Stimulated activated CD4-positive, alpha-beta T cell treated with anti-CD3 and anti-CD28 coated beads, Interleukin-4, amount 100 ng/mL, for 24 hours (primary cell): ENCODE measurements at places on chromosomes 3 and 15.
A peak's percentile ranks its signal among the peaks of the same experiment; 100 is the strongest.

DNA sequence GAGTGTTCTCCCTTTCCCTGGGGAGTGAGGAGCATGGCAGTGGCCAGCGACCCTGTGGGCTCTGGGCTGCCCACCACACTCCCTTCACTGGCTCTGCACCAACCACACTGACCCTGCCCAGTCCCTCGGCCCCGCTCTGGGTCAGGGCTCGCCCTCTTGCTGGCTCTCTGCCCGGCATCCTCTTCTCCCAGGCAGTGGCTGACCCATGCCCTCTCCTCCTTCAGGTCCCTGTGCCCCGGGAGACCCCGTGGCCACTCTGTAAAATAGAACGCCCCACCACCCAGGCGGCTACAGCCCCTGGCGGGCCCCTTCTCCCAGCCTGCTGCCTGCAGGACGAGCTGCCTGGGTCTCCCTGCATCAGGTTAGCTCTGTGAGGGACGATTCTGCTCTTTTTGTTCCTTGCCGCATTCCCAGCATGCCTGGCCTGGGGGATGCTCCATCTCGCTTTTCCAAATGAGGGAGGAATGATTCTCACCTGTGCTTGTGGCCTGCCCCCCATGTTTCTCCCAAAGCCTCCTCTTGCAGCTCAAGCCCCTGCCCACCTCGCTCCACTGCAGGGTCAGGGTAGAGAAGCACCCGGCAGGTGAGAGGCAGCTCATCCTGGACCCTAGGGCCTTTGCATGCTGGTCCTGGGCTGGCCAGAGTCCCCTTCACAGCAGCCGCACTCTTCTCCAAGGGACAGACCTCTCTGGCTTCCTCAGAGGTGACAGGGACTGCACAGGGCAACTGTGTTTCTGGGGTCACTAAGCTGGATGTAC lies 14.5 kb upstream of the CFAP100 start:
- no peak for DNase-seq

DNA sequence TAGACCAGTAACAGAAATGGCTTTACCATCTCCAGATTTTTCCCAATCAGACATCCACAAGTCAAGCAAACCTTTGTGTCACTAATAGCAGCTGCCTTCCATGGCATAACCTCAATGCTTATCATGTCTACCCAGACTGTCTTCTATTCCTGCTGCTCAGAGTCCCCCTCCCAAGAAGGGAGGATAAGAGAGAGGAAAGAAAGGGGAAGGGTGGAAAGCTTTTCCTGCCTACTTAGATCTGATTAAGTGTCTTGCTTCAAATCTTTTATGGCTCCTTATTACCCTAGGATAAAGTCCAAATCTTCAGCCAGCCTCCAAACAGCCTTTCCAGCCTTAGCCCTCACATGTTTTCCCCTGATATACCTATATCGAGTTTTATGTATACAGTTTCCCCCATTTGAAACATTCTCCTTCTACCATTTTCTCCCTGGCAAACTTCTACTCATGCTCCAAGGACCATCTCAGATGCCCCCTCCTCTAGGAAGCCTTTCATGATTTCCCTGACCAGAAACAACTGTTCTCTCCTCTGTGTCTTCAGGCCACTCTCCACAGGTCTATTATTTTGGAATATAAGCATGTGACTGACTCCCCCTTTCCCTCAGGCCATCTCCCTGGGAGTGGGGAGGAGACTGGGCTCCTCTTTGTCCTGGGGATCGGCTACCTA lies 7.9 kb upstream of the SSUH2 start:
- no peak for DNase-seq

DNA sequence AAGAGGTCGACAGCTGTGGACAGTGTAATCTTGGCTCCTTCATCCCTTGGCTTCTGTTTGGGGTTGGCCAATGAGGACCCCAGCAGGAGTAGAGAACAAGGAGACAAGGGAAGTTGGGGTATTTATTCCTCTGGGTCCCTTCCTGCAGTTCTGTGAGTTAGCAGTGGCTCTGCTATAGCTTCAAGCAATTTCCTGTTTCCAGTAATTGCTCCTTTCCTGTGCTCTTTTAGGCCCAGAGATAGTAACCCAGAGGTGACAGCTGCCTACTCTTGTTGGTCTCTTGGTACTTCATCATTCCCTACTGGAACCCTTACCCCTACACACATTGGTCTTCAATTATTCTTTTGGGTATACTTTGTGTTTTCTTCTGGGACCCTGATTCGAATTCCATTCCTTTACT lies 92.9 kb downstream of the NR1D2 start:
- DNase-seq, result no peak

GRCh38 chr15:70289191-70289955 lies 191.7 kb upstream of the TLE3 start:
- DNase-seq, result no peak

- DNase-seq, result peak; percentile 40
These were observed 15.5 kb upstream of the ZBED2 start for GRCh38 chr3:111610612-111611054.
